ENCODE measurements at places on chromosomes 7 and 10. TPM values are rescaled to one million over a fixed set of nuclear protein-coding genes. Genes with fewer than 3 reads are reported as not detected.

The CALCR gene
- not detected for total RNA-seq

DNA sequence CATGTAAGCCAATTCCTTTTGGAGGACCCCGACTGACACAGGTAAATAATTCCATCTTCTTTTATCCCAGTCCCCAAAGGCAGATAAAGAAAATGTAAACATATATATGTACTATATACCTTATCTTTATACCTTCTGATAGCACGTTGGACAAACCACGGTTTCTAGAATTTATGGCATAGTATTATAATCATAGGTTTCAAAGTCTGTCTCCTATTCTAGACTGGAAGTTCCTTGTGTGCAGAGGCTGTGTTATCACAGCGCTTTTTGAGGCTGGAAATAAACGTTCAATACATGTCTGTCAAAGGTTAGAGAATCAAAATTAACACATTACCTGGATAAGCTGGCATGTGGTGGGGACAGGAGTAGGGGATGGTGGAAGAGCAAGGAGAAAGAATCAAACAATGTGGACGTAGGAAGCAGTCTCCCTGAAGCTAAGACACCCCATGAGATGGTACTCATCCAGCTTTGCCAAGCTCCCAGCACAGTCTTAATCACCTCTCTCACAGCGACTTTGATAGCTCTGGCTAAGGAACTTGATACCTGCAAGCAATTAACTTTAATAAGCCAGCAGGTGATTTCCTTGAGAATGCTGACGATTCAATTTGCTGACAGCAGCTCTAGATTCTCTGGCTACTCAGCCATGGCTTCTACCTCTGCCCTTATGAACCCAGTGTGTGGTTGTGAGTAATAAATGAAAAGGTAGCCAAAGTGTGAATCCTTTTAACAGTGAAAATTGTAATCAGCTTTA is 208.4 kb upstream of the LRRTM3 start:
- H3K27ac ChIP-seq, result no peak overlapping the region
- DNase-seq, result no peak
- no peak overlapping the region for H3K4me3 ChIP-seq
- no peaks in the 10 kb centered on the region for H3K36me3 ChIP-seq
- H3K27me3 ChIP-seq, result no peaks in the 10 kb centered on the region

DNA sequence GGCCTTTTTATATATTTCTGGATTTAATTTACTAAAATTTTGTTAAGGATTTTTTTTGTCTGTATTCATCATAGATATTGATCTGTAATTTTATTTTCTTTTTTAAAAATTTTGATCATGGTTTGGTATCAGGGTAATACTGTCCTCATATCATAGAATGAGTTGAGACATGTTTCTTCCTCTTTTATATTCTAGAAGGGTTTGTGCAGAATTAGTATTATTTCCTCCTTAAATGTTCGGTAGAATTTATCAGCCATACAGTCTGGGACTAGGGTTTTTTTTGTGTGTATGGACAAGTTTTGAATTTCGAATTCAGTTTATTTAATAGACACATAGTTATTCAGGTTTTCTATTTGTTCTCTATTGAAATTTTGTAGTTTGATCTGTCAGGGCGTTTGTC is 54.0 kb downstream of the SHOC2 start:
- no peaks in the 10 kb centered on the region for H3K36me3 ChIP-seq
- no peak overlapping the region for H3K27ac ChIP-seq
- no peaks in the 10 kb centered on the region for H3K27me3 ChIP-seq
- DNase-seq, result no peak
- peaks cover 4% of the 10 kb centered on the region for H3K4me1 ChIP-seq

The THNSL1 gene
- total RNA-seq, result 9.7 TPM

The ZNF804B gene
- total RNA-seq, result not detected

DNA sequence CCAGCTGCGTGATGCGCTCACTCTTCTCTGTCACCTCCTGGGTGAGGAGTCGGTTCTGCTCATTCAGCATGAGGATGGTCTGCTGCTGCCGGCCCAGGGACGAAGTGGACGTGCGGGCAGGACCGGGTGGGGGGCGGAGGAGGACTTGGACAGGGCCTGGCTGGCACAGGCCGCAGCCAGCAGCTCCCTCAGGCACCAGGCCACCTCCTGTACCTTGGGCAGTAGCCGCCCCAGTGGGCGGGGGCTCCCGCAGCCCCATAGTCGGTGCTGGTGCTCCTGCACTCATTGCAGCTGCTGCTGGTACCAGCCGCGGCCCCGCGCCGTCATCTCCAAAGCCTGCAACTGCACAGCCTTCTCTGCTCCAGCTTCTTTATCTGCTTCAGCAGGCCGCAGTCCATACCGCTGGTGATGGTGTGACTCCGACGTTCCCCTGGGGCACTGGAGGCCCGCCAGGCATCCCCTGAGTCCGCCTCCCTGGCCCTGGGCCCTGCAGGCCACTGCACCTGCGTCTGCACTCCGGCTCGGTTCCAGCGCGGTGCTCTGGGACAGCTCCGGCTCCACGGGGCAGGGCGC is 884.9 kb upstream of the ZNF722 start:
- no peaks in the 10 kb centered on the region for H3K27me3 ChIP-seq
- no peaks in the 10 kb centered on the region for H3K4me1 ChIP-seq
- no peak overlapping the region for H3K27ac ChIP-seq
- no peaks in the 10 kb centered on the region for H3K36me3 ChIP-seq
- DNase-seq, result no peak

The IFRD1 gene
- 61.6 TPM for total RNA-seq

- H3K36me3 ChIP-seq, result peaks cover 4% of the 10 kb centered on the region
- no peaks in the 10 kb centered on the region for H3K4me1 ChIP-seq
- H3K4me3 ChIP-seq, result no peak overlapping the region
- H3K27ac ChIP-seq, result no peak overlapping the region
- DNase-seq, result no peak
These were observed 116.2 kb downstream of the GLCCI1 start for GRCh38 chr7:8084836-8085235.

The PTTG1IP2 gene
- total RNA-seq, result not detected

DNA sequence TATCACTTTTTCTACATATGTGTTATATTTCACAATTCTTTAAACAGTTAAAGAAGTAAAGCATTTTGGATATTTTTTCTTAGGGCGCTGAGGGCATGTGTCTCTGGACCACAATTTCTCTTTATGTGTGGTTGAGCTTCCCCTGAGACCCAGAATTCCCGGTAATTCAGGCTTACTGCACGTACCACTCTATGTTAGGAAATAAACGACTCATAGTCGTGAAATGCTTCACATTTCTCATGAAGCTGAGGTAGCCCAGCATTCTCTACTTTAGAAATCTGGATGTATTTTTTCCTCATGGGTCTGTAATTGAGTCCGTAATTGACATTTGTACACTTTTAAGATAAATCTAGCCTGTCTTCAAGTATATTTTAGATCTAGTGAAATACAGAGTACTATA is 170.6 kb downstream of the FZD1 start:
- H3K36me3 ChIP-seq, result no peaks in the 10 kb centered on the region
- H3K27ac ChIP-seq, result no peak overlapping the region
- H3K27me3 ChIP-seq, result no peaks in the 10 kb centered on the region
- H3K4me3 ChIP-seq, result no peak overlapping the region

DNA sequence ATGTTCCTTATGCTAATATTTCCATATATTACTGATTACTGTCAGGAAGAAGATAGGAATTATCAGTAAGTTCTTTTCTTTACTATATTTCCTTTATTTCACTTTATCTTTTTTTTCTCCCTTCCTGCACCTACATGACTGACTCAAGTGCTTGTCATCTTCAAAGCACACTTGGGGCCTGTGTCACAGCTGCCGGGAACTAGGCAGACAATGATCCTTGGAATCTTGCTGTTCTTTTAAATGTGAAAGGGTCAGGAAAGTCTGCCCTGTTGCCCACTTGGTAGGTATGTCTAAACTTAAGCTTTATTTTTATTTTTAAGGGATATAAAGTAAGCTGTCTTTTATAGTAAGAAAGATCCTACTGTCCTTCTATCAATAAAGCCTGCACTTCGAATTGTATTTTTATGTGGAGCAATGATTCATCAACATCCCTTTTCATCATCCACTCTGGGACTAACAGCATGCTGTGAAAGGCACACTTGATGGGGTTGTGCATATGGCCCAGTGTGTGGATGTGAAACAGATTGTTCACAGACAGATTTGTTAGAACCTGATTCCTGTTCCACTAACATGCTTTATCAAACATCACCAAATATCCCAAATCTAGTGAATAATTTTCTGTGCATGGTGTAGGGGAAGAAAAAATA is 556.9 kb downstream of the DNAJB9 start:
- H3K36me3 ChIP-seq, result no peaks in the 10 kb centered on the region
- H3K27me3 ChIP-seq, result no peaks in the 10 kb centered on the region
- H3K4me3 ChIP-seq, result no peak overlapping the region

- H3K27me3 ChIP-seq, result no peaks in the 10 kb centered on the region
- no peak for DNase-seq
- no peaks in the 10 kb centered on the region for H3K4me1 ChIP-seq
- no peaks in the 10 kb centered on the region for H3K36me3 ChIP-seq
- H3K27ac ChIP-seq, result no peak overlapping the region
- peak overlapping the region; percentile 0 for H3K4me3 ChIP-seq
These were observed 207.7 kb upstream of the TEX47 start for GRCh38 chr7:89002981-89003956.

The TMEM184A gene
- 2.4 TPM for total RNA-seq

The TBXAS1 gene
- 9.6 TPM for total RNA-seq

- no peak overlapping the region for H3K27ac ChIP-seq
- no peak overlapping the region for H3K4me3 ChIP-seq
- no peaks in the 10 kb centered on the region for H3K36me3 ChIP-seq
- DNase-seq, result no peak
- no peaks in the 10 kb centered on the region for H3K27me3 ChIP-seq
These were observed 22.8 kb downstream of the CALML3 start for GRCh38 chr10:5547681-5547930.

The CREB5 gene
- total RNA-seq, result 2.0 TPM

DNA sequence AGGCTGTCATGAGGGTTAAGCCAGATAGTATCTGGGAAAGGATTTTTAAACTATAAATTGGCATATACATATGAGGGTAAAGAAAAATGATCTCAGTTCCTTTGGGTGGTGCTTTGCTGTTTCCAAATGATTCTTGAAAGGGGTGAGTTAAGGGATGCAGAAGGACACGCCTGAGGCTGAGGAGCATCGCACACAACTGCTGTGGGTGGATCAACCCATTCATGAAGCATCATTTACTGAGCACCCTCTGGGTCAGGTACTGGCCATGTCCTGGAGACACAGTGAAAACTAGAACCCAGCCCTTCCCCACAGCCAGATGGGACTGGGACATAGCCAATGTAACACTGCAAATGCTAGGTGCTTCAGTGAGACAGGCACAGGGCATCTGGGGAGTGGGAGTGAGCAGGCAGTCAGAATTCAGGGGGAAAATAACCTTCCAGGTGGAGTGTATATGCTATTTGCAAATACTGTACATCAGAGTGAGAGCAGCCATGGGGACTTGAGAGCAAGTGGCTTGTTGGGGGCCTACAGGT is 112.1 kb downstream of the WDFY4 start:
- H3K4me1 ChIP-seq, result no peaks in the 10 kb centered on the region
- no peaks in the 10 kb centered on the region for H3K27me3 ChIP-seq
- H3K36me3 ChIP-seq, result no peaks in the 10 kb centered on the region
- no peak overlapping the region for H3K4me3 ChIP-seq
- DNase-seq, result no peak
- H3K27ac ChIP-seq, result no peak overlapping the region

The OR2A1 gene
- 0.25 TPM for total RNA-seq

- no peak for DNase-seq
- H3K4me1 ChIP-seq, result no peaks in the 10 kb centered on the region
- no peak overlapping the region for H3K27ac ChIP-seq
- H3K27me3 ChIP-seq, result no peaks in the 10 kb centered on the region
- H3K36me3 ChIP-seq, result no peaks in the 10 kb centered on the region
These were observed 88.8 kb downstream of the NOD1 start for GRCh38 chr7:30389791-30390190.

The OR9A2 gene
- total RNA-seq, result not detected

DNA sequence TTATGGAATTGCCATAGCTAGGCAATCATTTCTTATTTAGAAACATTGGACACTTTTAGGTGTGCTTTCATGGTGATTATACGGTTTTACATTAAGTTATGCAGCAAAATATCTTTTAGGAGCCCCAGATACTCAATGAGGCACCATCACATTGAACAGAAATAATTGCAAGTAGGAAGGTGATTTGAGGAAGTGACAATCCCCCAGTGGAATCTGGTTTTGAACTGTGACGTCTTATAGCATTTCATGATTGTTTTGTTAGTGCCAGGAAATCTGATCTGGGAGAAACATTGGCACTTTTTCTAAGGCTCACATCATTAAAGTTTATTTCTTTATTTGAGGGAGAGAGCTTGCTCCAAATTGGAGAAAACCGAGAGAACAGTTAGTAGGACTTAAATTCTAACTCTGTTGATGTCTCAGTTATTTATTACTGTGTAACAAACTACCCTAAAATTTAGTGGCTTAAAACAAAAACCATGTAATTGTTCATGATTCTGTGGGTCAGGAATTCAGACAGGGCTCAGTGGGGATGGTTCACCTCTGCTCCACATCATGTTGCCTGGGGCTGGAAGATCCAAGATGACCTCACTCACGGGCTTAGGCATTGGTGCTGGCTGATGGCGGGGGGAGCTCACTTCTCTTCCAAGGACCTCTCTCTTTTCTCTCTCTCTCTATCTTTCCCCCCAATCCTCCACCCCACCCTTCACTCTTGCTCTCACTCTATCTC is 78.2 kb upstream of the STEAP1B start:
- H3K36me3 ChIP-seq, result no peaks in the 10 kb centered on the region
- no peak overlapping the region for H3K27ac ChIP-seq
- no peak overlapping the region for H3K4me3 ChIP-seq
- DNase-seq, result no peak
- H3K27me3 ChIP-seq, result no peaks in the 10 kb centered on the region

- no peaks in the 10 kb centered on the region for H3K36me3 ChIP-seq
- H3K4me3 ChIP-seq, result no peak overlapping the region
- DNase-seq, result no peak
- no peak overlapping the region for H3K27ac ChIP-seq
These were observed 422.4 kb downstream of the INHBA start for GRCh38 chr7:41280491-41280890.

The VIPR2 gene
- total RNA-seq, result 11.1 TPM

- H3K4me3 ChIP-seq, result no peak overlapping the region
- H3K27me3 ChIP-seq, result no peaks in the 10 kb centered on the region
- H3K27ac ChIP-seq, result no peak overlapping the region
- no peak for DNase-seq
These were observed 8.9 kb downstream of the DHTKD1 start for GRCh38 chr10:12077580-12078180.

DNA sequence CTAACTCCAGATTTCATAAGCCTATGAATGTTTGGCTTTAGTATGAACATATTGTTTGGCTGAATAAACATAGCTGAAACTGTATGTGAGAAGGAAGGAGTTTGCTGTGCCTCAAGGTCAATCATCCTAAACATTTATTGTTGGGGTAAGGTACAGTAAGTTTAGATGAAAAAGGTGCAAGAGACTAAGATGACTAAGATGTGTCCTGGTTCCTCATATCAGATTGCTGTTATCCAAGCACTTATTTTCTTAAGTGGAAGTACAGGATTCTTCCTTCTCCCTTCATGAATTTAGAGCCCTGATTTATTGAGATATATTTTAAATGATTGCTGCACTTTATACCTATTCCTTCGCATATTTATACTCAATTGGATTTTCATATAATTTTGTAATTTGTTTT is 12.2 kb downstream of the MDFIC start:
- H3K4me1 ChIP-seq, result peaks cover 5% of the 10 kb centered on the region
- H3K4me3 ChIP-seq, result no peak overlapping the region
- no peaks in the 10 kb centered on the region for H3K27me3 ChIP-seq
- H3K36me3 ChIP-seq, result no peaks in the 10 kb centered on the region

- DNase-seq, result no peak
- H3K4me3 ChIP-seq, result no peak overlapping the region
- no peaks in the 10 kb centered on the region for H3K27me3 ChIP-seq
- no peak overlapping the region for H3K27ac ChIP-seq
- peaks cover 6% of the 10 kb centered on the region for H3K4me1 ChIP-seq
These were observed 91.6 kb downstream of the ELMO1 start for GRCh38 chr7:37356911-37357636.
